Kidney capillary endothelial cell (primary cell): ENCODE measurements at places on chromosomes 3 and 15.
A peak's percentile ranks its signal among the peaks of the same experiment; 100 is the strongest.

GRCh38 chr3:128395500-128396162 lies 71.1 kb downstream of the DNAJB8 start:
- DNase-seq, result peak; percentile 6

- no peak for DNase-seq
Measured at GRCh38 chr3:107284612-107285011, 92.6 kb upstream of the CCDC54 start.

GRCh38 chr15:59644756-59645155 lies 12.6 kb downstream of the GTF2A2 start:
- no peak for DNase-seq

DNA sequence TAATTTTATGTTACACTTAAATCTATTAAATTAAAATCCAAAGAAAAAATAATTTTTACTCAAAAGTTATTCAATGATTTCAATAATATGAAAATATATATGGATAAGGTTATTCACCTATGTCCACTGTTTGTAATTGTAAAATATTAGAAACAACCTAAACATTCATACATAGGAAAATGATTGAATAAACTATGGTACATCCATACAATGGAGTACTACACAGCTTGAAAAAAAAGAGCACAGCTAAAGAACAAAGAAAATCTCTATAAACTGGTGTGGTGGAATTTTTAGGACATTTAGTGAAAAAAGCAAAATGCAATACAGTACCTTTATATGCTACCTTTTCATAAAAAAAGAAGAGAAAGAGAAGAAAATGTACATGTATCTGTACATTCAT lies 52.8 kb downstream of the SHOX2 start:
- no peak for DNase-seq

DNA sequence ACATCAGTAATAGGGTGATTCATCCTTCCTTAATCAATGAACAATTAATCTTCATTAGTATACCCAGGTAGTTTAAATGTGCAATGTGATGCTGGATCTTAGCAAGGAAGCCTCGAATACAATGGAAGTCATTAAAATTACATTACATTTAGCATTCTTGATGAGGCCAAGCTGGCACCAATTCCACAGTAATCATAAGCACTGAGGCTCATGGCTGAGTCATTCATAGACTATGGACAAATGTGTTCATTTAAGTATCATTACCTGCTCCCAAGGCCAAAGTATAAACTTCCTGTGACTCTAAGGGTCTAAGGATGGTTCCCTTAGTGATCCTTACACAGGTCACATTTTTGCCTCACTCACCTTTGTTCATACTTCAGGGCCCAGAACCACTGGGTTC lies 266.4 kb upstream of the CDIN1 start:
- DNase-seq, result no peak

GRCh38 chr3:182626484-182627467 lies 166.5 kb upstream of the ATP11B start:
- DNase-seq, result no peak

DNA sequence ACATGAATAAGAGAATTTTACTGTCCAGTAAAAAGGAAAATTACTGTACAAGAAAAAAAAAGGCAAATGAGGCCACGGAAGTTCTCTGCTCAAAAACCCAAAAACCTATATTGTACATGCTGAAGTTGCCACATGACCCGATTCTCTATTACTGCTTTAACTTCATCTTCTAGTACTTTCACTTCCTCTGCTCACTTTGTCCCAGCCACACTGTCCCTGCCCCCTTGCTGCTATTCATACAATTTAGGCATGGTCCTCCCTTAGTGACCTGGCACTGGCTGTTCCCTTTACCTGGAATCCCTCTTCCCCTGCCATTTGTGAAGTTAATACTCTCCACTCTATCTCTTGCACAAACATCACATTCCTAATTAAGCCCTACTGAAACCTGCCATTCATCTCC lies 457.4 kb downstream of the MAGI1 start:
- DNase-seq, result no peak

GRCh38 chr3:8020047-8020841 lies 481.4 kb upstream of the LMCD1 start:
- DNase-seq, result no peak

DNA sequence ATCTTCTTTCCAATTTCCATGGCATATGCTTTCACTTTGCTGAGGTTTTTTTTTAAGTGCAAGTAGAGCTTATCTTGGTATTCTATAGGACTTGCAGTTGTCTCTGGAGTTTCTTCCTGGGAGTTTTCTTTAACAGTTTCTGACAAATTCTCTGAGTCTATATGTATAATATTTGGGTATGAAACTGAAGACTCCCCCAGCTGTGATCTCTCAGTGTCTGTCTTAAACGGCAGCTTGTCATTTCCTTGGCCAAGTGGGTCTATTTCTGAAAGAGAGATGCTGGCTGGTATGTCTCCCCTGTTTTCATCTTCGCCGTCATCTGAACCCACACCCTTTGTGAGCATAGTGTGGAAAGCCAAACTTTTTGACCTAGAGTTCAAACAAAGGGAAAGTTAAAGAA lies 73.3 kb upstream of the PTX3 start:
- no peak for DNase-seq

GRCh38 chr3:65751123-65751700 lies 287.5 kb downstream of the MAGI1 start:
- DNase-seq, result peak; percentile 48

GRCh38 chr15:20356444-20356910 lies 185.1 kb downstream of the GOLGA6L6 start:
- DNase-seq, result no peak

DNA sequence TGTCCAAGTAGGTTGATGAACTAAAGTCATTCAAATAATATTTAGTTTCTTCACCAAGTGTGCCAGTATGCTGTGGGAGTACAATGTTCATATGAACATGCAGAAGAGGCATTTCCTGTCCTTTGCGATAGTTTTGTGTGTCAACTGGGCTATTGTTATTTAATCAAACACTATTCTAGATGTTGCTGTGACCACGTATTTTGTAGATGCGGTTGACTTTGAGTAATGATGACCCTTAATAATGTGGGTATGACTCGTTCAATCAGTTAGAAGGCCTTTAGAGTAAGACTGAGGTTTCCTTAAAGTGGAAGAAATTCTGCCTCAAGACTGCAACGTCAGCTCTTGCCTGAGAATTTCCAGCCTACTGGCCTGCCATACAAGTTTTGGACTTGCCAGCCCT lies 470.7 kb upstream of the CBLB start:
- peak; percentile 8 for DNase-seq

GRCh38 chr3:30344288-30344687 lies 262.1 kb upstream of the TGFBR2 start:
- DNase-seq, result no peak

DNA sequence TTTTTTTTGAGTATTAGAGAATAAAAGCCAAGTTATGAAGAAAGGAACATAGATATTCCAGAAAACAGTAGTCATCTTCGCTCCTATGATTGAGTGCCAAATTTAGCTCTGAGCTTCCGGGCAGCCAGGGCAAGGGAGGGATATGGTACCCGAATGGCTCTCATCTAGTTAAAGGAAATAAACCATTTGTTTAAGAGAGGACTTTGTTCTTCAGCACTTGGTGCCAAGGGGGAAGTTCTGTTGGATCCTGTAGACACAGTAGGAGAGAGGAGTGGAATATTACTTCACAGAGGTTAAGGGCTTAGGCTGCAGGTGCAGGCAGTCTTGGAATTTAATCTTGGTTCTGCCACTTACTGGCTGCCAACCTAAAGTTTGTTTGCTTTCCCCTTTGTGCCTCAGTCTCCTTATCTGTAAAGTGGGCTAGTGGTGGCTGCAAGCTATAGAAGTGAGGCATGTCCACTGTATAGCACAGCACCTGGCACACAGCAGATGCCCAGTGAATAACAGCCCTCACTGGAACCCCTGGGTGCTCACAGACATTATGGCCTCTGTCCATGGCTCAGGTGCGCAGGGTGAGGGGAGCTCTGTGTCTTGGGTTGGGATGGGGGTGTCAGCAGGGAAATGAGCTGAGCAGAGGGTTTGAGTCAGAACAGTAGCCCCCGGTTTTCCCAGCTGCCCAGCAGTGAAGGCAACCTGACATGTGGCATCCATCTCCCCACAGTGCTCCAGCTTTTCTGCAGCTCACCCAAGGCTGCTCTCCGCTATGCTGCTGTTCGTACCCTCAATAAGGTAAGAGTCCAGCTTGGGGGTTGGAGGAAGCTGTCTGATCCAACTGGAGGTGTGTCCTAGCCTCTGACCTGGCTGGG lies 10.4 kb downstream of the COPG1 start:
- no peak for DNase-seq

- no peak for DNase-seq
Measured at GRCh38 chr3:102573483-102574028, 138.7 kb downstream of the ZPLD1 start.

GRCh38 chr3:8627201-8627940 lies 17.2 kb downstream of the SSUH2 start:
- no peak for DNase-seq

DNA sequence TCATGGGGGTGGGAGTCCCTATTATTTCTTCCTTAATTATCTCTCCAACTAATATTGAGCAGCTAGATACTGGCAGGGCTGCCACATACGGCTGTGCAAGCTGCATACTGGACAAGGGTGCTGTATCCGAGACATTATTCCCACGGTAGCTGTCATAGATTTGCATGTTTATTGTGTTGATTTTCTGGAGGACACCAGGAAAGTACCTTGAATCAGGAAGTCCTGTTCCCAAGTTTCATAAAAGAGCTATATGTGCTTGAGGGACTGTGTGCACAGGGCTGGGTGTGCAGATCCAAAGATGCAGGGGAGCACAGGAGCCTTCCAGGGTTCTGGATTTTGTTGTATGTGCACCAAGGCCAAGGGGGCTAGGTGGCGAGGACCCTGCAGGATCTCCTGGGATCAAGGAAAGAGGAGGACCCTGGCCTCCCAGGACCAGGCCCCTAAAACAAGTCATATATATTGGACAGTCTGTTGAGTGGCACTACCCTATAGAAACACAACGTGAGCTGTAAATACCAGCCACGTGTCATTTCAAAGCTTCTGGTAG lies 119.2 kb upstream of the ALDH1A3 start:
- DNase-seq, result no peak

GRCh38 chr3:172627057-172627809 lies 83.6 kb downstream of the NCEH1 start:
- DNase-seq, result peak; percentile 59

DNA sequence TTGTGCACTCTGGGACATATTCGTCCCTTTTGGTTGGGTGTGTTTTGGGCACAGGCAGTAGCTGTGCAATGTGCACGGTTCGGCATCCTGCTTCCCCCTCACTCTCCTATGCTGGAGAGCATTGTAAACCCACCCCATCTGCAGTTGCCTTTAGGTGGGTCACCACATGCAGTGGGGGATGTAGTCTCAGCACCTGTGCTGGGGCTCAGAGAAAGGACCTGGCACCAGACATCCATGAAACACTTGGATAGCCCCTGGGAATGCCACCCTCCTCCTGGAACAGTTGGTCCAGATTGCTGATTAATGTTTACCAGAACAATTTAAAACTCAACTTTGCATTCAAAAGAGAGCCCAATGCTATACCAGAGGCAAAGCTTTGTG lies 123.9 kb upstream of the MEF2A start:
- no peak for DNase-seq

DNA sequence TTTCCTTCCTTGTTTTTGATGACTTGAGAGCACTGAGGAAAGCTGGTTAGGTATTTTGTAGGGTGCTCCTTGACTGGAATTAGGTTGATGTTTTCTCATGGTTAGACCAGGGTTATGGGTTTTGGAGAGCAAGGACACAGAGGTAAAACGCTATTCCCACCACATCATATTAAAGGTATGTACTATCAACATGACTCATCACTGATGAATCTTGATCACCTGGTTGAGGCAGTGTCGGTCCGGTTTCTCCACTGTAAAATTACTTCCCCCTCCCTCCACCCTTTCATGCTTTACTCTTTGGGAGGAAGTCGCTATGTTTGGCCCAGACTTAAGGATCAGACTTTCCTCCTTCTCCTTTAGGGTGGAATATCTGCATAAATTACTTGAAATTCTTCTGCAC lies 201.6 kb downstream of the EDEM1 start:
- DNase-seq, result no peak

GRCh38 chr15:39066677-39067076 lies 502.1 kb upstream of the RASGRP1 start:
- DNase-seq, result no peak

GRCh38 chr3:182978387-182978786 lies 2.0 kb downstream of the DCUN1D1 start:
- no peak for DNase-seq

DNA sequence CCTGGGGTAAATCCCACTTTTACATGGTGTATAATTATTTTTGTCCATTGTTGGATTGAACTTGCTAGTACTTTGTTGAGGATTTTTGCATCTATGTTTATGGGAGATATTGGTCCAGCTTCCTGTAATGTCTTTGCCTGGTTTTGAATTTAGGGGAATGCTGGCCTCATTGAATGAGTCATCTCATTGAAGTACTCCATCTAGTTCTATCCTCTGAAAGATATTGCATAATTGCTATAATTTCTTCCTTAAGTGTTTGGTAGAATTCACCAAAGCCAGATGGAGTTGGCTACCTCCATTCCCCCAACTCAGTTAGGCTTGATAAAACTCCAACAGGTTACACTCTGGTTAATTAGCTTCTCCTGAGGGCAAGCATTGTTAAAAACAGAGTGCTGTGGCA lies 237.4 kb upstream of the TGFBR2 start:
- DNase-seq, result no peak
